ENCODE measurements at places on chromosomes 1 and 21. TPM values are rescaled to one million over a fixed set of nuclear protein-coding genes. Genes with fewer than 3 reads are reported as not detected.

Gene S100A7A
- total RNA-seq = not detected

Gene KIAA1614
- total RNA-seq = 0.02 TPM

Gene ZNF692
- 57.6 TPM for total RNA-seq

Gene LRRC7
- total RNA-seq = 0.22 TPM

GRCh38 chr1:204974327-204974726 lies 68.7 kb upstream of the CNTN2 start:
- peaks cover 7% of the 10 kb centered on the region for H3K4me1 ChIP-seq
- no peak overlapping the region for H3K27ac ChIP-seq

GRCh38 chr1:91777196-91777595 lies 108.8 kb downstream of the TGFBR3 start:
- no peak overlapping the region for H3K27ac ChIP-seq
- no peaks in the 10 kb centered on the region for H3K27me3 ChIP-seq
- peaks cover 19% of the 10 kb centered on the region for H3K4me1 ChIP-seq
- H3K4me3 ChIP-seq = no peak overlapping the region
- no peaks in the 10 kb centered on the region for H3K36me3 ChIP-seq

DNA sequence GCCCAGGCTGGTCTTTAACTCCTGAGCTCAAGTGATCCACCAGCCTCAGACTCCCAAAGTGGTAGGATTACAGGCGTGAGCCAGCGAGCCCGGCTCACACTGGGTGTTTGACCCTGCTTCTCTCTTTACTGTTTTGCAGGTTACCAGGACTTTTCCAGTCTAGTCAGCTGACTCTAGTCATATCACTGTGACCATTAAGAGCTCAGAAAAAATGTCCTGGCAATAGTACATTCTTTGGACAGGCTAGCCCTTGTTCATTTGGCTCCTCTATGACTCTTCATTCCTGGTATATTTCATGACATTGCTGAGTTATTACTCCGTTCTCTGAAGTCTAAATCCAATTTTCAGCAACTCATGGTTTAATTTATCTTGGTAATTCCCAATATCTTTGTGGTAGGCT lies 8.0 kb upstream of the CA6 start:
- no peaks in the 10 kb centered on the region for H3K27me3 ChIP-seq
- H3K36me3 ChIP-seq = peaks cover 2% of the 10 kb centered on the region
- peak overlapping the region; percentile 62 for H3K27ac ChIP-seq
- H3K4me3 ChIP-seq = no peak overlapping the region
- H3K4me1 ChIP-seq = peaks cover 54% of the 10 kb centered on the region

GRCh38 chr1:205918955-205919746 lies 24.1 kb downstream of the SLC26A9 start:
- no peaks in the 10 kb centered on the region for H3K4me1 ChIP-seq
- H3K4me3 ChIP-seq = no peak overlapping the region
- no peak overlapping the region for H3K27ac ChIP-seq
- DNase-seq = peak; percentile 73

- peak; percentile 69 for DNase-seq
- H3K36me3 ChIP-seq = no peaks in the 10 kb centered on the region
Observed at GRCh38 chr1:116873680-116874271, 35.9 kb upstream of the PTGFRN start.

GRCh38 chr1:38326856-38327255 lies 280.3 kb upstream of the POU3F1 start:
- no peak overlapping the region for H3K27ac ChIP-seq
- no peaks in the 10 kb centered on the region for H3K4me1 ChIP-seq
- H3K4me3 ChIP-seq = no peak overlapping the region

- no peaks in the 10 kb centered on the region for H3K27me3 ChIP-seq
- no peaks in the 10 kb centered on the region for H3K36me3 ChIP-seq
- H3K4me3 ChIP-seq = no peak overlapping the region
- H3K27ac ChIP-seq = no peak overlapping the region
- DNase-seq = no peak
Observed at GRCh38 chr1:195251900-195252299, 1356.3 kb downstream of the KCNT2 start.

GRCh38 chr1:67383999-67384638 lies 46.1 kb downstream of the SERBP1 start:
- H3K4me3 ChIP-seq = no peak overlapping the region
- DNase-seq = no peak
- no peak overlapping the region for H3K27ac ChIP-seq
- H3K4me1 ChIP-seq = no peaks in the 10 kb centered on the region

DNA sequence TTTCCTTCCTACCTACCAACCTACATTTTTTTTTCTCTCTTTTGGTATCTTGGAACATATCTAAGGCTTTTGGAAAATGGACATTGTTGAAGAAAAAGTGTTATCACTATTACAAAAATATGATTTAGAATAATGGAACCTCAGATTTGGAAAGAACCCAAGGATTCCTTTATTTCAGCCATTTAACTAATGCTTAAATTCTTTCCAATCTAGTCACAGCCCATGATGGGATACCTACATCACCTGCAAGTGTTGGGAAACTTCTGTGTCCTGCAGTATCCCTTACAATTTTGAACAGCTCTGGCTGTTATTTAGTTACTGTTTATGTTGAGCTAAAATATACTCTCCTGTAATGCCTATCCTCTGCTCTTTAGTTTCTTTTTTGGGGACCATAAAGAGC lies 22.3 kb upstream of the APOBEC4 start:
- no peaks in the 10 kb centered on the region for H3K36me3 ChIP-seq
- no peaks in the 10 kb centered on the region for H3K27me3 ChIP-seq
- no peak for DNase-seq
- no peak overlapping the region for H3K27ac ChIP-seq

DNA sequence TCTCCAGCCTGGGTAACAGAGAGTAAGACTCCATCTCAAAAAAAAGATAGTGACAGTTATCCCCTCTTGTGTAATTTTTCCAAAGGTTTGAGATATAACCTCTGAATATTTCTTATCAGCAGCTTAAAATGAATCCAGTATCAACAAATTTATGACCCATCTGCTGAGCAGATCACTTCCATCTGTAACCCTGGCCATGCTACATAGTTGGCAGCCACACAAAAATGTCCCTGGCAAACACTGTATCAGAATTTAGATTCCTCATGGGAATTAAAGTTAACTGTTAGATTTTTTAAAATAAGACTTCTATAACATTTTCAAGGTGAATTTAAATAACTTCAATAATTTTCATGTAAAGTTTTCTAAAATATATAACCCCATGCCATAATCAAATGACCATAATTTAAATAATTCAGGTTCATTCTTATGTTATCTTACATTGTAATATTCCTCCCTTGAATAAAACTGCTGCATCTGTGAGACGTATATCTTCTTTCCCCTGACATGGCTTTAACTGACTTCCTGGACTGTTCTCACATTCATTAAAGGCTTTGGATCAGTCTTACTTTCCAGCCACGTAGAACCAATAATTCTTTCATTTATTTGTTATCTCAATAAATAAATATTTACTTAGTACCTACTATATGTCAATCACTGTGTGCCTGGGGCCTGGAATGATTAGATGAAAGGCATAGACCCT lies 5.3 kb upstream of the PRPF38B start:
- no peaks in the 10 kb centered on the region for H3K36me3 ChIP-seq
- no peak for DNase-seq
- no peak overlapping the region for H3K4me3 ChIP-seq
- H3K27me3 ChIP-seq = no peaks in the 10 kb centered on the region
- H3K27ac ChIP-seq = no peak overlapping the region
- H3K4me1 ChIP-seq = peaks cover 17% of the 10 kb centered on the region

DNA sequence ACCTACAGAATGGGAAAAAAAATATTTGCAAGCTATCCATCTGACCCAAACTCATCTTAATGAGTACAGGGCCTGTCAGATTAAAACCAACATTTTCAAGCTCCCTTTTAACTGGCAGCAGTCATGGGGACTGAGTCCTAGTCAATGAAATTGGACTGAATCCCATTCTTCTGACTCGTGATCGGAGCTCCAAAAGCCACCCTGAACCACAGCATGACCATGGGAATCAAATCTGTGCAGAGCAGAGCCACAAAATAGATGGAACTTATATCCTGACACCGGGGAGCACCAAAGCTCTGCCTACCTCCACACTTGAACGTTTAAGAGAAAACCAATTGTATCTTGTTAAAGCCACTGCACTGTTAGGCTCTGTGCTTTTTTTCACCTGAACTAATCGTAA lies 5.0 kb upstream of the RWDD3 start:
- peaks cover 9% of the 10 kb centered on the region for H3K4me1 ChIP-seq
- no peak overlapping the region for H3K4me3 ChIP-seq

DNA sequence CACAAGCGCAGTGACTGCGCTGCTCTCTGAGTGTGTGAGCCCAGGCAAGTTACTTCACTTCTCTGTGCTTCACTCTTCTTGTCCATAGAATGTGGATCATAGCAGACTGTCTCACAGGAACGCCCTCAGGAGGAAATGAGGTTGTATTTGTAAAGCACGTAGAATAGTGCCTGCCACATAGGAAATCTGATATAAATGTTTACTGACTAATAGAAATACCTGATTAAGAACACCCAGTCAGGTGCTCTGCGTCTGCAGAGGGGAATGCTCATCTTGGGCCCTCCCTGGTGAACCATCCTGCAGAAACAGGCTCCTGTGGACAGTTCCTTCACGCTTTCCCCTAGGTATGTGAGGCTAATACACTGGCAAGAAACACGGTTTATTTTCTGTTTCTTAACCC lies 100.3 kb downstream of the BEND5 start:
- H3K4me1 ChIP-seq = peaks cover 7% of the 10 kb centered on the region
- no peak overlapping the region for H3K4me3 ChIP-seq
- no peak overlapping the region for H3K27ac ChIP-seq
- DNase-seq = no peak
